ENCODE measurements at places on chromosomes 1 and 21.

- no peak overlapping the region for H3K27ac ChIP-seq
- no peak for DNase-seq
- H3K36me3 ChIP-seq: no peaks in the 10 kb centered on the region
Observed at GRCh38 chr1:186903374-186904136, 74.8 kb downstream of the PLA2G4A start.

GRCh38 chr21:46544003-46544402 lies 60.9 kb downstream of the S100B start:
- no peaks in the 10 kb centered on the region for H3K27me3 ChIP-seq
- H3K27ac ChIP-seq: peak overlapping the region; percentile 24
- no peak overlapping the region for H3K4me3 ChIP-seq

DNA sequence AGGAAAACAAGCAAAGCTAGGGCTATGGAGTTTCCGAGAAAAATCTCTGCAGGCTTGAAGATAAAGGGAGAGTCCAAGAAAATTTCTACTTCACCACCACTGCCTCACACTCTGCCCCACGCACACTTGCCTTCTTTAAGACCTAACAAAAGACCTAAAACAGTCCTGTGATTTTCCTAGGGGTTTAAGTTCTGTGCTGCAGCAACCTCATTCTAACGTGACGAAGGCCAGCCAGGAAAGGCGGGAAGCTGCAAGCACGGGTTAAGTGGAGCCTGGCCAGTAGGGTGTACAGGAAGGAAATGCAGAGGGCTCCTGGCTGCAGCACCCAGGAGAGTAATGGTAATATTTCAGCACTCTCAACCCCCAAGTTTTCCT lies 1.5 kb downstream of the SPATA6 start:
- peak overlapping the region; percentile 95 for H3K4me3 ChIP-seq
- no peak for DNase-seq
- peaks cover 4% of the 10 kb centered on the region for H3K27me3 ChIP-seq

DNA sequence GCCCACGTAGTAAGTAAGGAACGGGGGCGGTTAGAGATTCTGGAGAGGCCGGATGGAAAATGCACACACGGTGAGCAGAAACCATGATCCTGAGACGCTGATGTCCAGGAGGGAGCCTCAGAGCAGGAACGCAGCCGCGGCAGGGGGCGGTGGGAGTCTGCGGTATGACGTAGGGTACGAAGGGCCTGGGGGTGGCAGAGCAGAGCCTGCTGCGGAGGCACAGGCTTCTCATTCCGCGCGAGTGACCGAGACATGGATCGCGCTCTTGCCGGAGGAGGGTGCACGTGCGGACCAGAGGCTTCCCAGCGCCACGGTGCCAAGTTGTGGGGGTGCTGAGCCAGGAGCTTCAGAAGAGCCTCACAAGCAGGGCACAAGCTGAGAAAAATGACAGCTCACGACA lies 176.2 kb downstream of the KIF26B start:
- no peak overlapping the region for H3K27ac ChIP-seq
- H3K27me3 ChIP-seq: peaks cover 3% of the 10 kb centered on the region
- no peaks in the 10 kb centered on the region for H3K36me3 ChIP-seq
- peaks cover 3% of the 10 kb centered on the region for H3K4me1 ChIP-seq

DNA sequence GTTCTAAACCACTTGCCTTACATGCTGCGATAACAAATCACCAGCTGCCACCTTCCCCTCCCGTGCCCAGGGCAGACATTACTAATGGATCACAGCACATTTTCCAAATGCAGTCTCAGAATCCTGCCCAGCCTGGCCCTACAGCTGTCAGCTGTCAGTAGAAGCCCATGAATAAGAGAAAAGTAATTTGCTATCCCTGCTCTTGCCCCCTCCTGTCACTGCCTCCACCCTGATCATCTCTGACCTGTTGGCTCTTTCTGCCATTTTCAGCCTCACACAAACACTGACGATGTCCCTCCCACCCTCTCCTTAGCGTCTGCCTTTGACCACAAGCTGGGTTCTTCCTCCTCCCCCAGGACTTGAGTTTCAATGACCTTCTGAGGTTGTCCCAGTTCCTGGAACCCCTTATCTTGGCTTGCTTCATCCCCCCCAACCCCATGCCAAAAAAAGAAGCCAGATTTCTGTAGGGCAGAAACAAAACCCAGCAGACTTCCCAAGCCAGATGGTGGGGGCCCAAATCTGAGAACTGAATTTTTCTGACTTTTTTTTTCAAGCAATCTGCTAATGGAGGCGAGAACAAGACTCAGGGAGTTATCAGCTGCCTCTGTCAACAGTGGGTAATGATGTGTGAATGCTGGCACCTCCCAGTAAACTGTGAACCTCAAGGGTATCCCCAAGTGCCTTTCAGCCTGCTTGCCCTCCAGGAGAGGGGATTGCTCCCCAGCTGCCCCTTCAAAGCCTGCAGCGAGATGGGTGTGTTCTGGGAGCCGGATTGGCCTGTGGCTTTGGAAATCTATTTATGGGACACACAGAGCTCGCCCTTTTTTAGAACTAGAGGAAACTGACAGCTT lies 216.5 kb upstream of the VAMP3 start:
- no peak overlapping the region for H3K27ac ChIP-seq
- H3K4me3 ChIP-seq: no peak overlapping the region
- H3K36me3 ChIP-seq: no peaks in the 10 kb centered on the region
- no peaks in the 10 kb centered on the region for H3K27me3 ChIP-seq
- no peak for DNase-seq

- no peaks in the 10 kb centered on the region for H3K4me1 ChIP-seq
- DNase-seq: no peak
- no peak overlapping the region for H3K4me3 ChIP-seq
Observed at GRCh38 chr1:183239220-183239742, 53.2 kb downstream of the LAMC2 start.

DNA sequence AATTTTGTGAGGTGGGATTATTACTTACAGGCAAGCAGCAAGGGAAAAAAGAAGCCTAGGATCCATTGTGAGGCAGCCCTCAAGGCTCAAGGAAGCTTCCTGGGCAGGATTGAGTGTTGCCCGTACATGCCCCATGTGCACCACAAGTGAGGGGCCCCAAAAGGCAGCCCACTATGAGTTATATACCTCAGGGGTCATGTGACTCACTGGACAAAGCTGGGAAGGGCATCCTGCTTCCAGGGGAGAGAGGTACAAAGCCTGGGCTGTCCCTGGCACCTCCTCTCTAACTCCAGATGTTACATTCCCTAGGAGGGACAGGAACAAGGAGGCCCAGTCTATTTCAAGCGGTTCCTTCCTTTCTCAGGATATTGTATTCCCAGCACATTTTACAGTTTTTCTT lies 34.0 kb upstream of the CD1D start:
- no peak overlapping the region for H3K27ac ChIP-seq
- no peaks in the 10 kb centered on the region for H3K27me3 ChIP-seq
- DNase-seq: no peak
- peaks cover 30% of the 10 kb centered on the region for H3K4me1 ChIP-seq
- H3K4me3 ChIP-seq: no peak overlapping the region

DNA sequence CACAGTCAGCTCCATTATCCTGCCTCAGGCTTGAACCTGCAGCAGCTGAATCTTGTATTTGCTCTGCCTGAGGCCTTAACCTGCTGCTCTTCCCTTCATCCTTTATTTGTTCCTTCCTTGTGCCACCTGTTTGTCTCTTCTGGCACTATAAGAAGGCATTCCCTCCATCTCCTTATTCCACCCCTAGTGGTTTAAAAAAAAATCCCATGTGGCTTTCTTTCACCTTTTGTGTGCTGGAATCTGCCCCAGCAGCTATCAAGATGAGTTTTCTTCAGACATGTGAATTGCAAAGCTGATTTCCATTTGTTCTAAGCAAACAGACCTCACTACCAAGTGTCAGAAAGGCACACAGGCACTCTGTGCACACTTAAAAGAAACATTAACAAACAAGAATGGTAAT lies 294.6 kb downstream of the TTLL7 start:
- no peaks in the 10 kb centered on the region for H3K27me3 ChIP-seq
- no peak for DNase-seq
- no peaks in the 10 kb centered on the region for H3K36me3 ChIP-seq
- no peaks in the 10 kb centered on the region for H3K4me1 ChIP-seq
- no peak overlapping the region for H3K27ac ChIP-seq

DNA sequence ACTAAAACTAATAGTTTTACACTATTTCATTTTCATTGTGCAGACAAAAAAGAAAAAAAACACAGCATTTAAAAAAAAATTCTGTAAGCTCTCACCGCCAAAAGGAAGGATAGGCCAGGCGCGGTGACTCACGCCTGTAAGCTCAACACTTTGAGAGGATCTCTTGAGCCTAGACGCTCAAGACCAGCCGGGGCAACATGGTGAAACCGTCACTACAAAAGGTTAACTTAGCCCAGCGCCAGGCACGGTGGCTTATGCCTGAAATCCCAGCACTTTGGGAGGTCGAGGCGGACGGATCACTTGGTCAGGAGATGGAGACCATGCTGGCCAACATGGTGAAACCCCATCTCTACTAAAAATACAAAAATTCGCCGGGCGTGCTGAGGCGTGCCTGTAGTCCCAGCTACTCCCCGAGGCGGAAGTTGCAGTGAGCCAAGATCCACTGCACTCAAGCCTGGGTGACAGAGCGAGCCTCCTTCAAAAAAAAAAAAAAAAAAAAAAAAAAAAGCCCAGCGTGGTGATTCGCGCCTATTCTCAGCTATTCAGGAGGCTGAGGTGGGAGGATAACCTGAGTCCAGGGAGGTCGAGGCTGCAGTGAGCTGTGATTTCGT lies 14.3 kb upstream of the SPEN start:
- H3K27me3 ChIP-seq: no peaks in the 10 kb centered on the region
- peak overlapping the region; percentile 95 for H3K27ac ChIP-seq
- no peaks in the 10 kb centered on the region for H3K36me3 ChIP-seq
- peak overlapping the region; percentile 95 for H3K4me3 ChIP-seq
- DNase-seq: no peak
- peaks cover 46% of the 10 kb centered on the region for H3K4me1 ChIP-seq

DNA sequence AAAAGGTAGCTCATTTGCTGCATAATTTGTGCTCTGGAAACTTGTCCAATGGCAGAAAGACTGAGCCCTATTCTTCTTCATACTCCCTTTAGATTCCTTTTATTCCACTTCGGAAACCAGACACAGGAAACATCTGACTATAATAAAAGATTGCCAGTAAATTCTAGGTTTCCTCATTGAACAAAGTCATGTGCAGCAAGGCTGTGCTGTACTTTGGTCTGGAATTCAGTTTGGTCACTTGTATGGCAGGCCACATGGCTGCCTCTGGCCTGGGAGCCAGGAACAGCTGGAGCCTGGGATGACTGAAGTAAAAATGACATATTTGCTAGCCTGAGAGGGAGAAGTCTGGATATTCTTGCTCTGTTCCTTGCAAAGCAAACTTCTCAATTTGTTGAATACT lies 79.6 kb downstream of the ST3GAL3 start:
- peaks cover 5% of the 10 kb centered on the region for H3K4me1 ChIP-seq
- no peak for DNase-seq
- H3K27me3 ChIP-seq: no peaks in the 10 kb centered on the region
- peaks cover 6% of the 10 kb centered on the region for H3K36me3 ChIP-seq
- no peak overlapping the region for H3K4me3 ChIP-seq

DNA sequence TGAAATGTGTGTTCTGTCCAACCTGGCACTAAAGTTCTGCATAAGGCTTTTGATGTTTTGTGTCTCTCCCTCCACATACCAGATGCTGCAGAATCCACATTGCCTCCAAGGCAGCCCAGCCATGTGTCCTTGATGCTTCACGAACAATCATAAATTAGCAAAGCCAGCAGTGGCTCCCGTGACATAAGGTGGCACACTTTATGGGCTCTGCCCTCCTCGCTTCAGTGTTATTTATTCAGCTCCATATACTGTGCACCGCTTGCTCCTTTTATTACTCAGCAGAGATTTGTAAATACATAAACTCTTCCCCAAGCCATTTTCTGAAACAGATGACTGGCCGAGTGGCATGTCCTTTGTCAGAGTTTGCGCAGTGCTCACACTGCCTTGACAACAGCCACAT lies 112.8 kb upstream of the SLC35F3 start:
- no peaks in the 10 kb centered on the region for H3K36me3 ChIP-seq
- no peak overlapping the region for H3K4me3 ChIP-seq
- H3K27me3 ChIP-seq: peaks cover 20% of the 10 kb centered on the region
- no peak for DNase-seq

DNA sequence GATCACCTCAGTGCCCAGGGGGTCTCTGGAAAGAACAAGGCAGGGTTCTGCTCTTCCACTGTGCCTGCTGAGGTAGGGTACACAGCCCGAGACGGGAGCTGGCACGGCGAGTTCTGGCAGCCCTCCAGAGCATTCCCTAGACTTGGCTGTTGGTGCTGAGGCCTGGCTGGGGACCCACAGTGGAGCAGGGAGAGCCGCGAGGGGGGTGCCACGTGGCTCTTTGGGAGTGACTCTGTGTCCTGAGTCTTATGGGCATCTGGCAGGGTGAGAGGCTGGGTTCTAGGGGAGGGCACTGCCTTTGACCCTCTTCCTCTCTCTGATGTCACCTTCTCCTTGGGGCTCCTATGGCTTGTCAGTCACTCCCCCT lies 336.4 kb downstream of the CAMTA1 start:
- H3K4me1 ChIP-seq: no peaks in the 10 kb centered on the region
- peaks cover 2% of the 10 kb centered on the region for H3K27me3 ChIP-seq
- H3K27ac ChIP-seq: no peak overlapping the region

GRCh38 chr1:201667479-201667878 lies 128.6 kb downstream of the NAV1 start:
- peaks cover 6% of the 10 kb centered on the region for H3K27me3 ChIP-seq
- H3K4me1 ChIP-seq: no peaks in the 10 kb centered on the region
- no peak for DNase-seq
- no peaks in the 10 kb centered on the region for H3K36me3 ChIP-seq

GRCh38 chr21:41764558-41765419 lies 2.1 kb downstream of the RIPK4 start:
- no peak overlapping the region for H3K4me3 ChIP-seq
- no peak overlapping the region for H3K27ac ChIP-seq
- H3K36me3 ChIP-seq: peaks cover 10% of the 10 kb centered on the region
- DNase-seq: no peak

DNA sequence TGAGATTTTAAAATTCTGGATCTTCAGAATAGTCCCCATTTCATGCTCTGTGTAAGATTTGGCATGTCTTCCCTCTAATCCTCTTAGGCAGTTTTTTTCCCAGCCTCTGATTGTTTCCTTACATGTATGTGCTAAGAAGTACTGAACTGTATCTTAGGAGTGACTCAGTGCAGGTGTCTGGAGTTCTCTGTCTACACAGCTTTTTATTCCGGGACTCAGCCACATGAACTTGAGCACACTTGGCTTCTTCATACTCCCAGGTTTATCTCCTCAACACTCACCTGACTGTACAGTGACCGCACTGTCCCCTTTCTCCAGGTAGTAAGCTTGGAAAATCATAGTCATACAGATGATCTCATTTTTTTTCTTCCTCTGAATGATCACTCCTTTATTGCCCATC lies 50.7 kb downstream of the SYT14 start:
- H3K27me3 ChIP-seq: peaks cover 22% of the 10 kb centered on the region
- H3K4me1 ChIP-seq: no peaks in the 10 kb centered on the region
- H3K27ac ChIP-seq: no peak overlapping the region
- H3K4me3 ChIP-seq: no peak overlapping the region
- no peak for DNase-seq

DNA sequence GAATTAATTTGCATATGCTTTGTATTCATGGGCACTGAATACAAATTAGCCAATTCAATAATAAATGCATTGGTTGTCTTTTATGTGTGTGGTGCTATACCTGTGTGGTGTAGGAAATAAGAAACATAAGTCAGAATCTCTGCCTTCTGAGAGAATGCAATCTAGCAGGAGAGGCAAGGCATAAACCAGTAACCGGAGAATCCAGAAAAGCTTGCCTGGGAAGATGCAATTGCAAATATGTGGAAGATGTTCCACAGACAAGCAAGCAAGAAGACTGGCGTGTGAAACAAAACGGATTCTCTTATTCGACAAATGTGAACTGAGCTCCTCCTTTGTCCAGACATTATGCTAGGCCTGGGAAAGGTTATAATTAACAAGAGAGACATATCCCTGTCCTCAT lies 134.3 kb downstream of the NR5A2 start:
- H3K27ac ChIP-seq: no peak overlapping the region
- H3K4me3 ChIP-seq: no peak overlapping the region

All from natural killer cell treated with Interleukin-12 subunit alpha and Interleukin-12 subunit beta and Interleukin-15 and Interleukin-18, amount 100 ng/mL, for 72 hours (primary cell).